ENCODE measurements at places on chromosomes 2 and 18.

- no peak for DNase-seq
Observed at GRCh38 chr2:25566094-25566493, 107.3 kb downstream of the DTNB start.

DNA sequence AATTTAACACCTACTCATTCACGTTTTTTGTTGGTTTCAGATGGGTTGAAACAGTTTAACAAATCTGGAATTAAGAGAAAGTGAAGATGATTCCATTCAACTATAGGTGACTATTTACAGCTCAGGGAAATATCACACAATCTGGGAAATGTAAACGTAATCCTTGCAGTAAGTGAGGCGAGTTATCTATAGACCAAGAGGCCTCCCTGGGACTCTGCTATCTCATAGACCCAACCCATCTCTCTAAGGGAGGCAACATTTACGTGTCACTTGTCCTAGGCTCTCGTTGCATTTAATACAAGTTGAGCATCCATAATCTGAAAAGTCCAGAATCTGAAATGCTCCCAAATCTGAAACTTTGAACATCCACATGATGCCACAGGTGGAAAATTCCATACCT lies 2.0 kb upstream of the MOB4 start:
- DNase-seq = no peak

DNA sequence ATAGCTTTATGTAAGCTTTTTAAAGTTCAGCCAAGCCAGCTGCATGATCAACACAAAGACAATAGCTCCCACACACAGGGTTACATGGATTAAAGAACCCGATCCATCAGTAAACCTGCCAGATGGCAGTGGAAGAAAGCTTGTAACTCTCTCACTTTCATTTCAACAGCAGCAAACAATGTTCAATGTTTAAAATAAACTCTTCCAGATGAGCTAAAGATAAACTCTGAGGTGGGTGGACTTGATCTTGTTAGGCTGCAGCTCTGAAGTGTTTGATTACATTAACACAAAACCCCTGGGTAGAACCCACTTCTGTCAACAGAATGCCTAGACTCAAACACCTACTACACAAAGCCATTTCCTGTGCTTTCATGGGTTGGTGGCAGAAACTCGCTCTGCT lies 13.9 kb downstream of the RDH14 start:
- no peak for DNase-seq

GRCh38 chr18:68354176-68354575 lies 360.7 kb downstream of the TMX3 start:
- DNase-seq = no peak

- DNase-seq = no peak
Observed at GRCh38 chr2:156083763-156084493, 248.6 kb downstream of the NR4A2 start.

DNA sequence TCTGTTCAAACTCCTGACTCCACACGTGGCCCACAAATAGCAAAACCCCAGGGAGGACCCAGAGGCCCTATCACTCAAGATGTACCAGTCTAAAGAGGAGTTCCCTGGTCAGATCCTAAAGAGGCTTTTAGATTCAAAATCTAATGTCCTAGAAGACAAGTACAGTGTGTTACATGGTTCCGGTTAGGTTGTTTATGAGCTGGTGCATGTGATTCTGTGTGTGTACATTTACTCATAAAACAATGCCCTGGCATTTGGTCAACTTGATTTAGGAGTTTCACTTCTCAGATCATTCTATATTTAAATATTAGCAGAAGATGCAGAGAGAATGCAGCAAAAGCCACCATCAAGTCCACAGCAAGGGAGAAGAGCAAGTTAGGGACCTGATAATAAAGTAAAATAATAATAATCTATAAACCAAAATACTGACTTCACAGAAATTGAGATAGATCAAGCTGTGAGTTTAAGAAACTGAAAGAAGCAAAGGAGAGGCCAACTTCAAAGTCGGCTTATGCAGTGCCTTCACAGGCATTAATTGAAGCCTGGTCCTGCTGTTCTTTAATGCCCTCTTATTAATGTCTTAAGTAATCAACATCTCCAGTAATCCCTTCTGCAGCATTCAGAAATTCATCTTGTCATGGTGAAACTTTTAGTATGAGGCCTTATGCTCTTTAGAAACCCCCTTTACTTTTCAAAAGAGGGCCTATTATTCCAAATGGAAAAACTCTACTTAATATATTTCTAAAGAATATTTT lies 4.2 kb upstream of the AP1S3 start:
- no peak for DNase-seq

GRCh38 chr2:237044281-237044680 lies 41.4 kb upstream of the COPS8 start:
- no peak for DNase-seq

- no peak for DNase-seq
Observed at GRCh38 chr2:224576088-224576715, 9.0 kb downstream of the CUL3 start.

DNA sequence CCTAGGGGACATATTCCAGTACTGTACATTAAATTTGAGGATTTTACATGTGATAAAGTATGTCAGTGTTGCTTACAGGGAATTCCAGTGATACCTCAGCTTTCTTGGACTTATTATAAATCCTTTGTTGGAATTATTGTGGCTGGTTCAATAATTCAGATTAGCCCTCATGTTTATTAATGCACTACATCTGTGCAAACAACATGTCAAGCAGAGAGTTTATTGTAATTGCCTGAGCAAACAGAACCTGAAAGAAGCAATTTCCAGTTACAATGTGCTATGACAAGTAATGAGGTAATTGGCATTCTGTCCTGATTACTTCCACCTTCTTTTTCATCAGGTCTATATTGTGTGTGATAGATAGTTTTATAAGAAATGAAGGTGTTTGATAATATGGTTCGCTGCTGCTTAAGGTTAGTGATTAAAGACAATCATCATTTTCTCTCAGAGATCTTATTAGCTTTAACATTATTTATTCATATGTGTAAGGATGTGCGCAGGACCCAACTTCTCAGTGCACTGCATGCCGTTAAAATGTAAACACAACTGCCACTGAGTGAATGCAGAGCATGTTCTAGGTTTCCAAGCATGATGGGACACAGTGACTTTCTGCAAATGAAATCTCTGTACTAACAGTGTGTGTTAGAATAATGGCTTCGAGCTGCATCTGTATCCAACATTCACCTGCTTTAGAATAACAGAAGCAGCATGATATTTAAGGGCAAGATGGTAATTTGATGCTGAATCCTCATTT lies 973.7 kb upstream of the POU3F3 start:
- DNase-seq = no peak

- DNase-seq = no peak
Observed at GRCh38 chr2:60408207-60408606, 145.2 kb downstream of the BCL11A start.

DNA sequence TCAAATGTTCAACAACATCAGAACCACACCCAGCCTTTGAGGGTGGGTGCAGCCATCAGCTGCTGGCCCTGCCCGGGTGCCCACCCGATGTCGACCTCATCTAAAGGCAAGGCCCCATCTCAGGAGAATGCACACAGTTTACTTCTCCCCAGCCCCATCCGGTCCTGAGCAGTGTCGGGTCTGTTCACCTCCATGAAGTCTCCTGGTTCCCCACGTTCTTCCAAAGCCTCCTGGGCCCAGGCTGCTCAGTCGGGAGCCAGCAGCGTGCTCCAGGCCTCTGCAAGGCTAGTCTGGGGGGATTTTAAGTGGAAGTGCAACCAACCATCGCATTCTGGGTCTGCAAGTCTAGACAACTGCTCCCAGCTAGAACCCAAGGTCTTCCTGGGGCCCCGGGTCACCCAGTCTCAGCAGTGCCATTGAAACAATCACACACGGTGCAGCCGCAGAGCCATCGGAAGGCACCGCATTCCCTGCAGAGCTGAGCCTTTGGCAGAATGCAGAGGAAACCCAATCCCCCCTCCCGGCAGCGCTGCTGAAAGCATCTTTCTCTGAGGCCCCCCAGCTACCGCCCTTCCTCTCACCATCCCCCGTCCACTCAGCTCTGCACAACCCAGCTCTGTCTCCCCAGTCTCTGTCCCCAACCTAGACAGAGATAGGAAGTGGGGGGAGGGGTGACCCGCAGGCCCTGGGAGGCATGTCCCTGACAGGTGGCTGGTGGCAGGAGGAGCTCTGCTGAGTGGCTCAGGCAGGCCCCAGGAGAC lies 8.5 kb downstream of the ESPNL start:
- DNase-seq = no peak

DNA sequence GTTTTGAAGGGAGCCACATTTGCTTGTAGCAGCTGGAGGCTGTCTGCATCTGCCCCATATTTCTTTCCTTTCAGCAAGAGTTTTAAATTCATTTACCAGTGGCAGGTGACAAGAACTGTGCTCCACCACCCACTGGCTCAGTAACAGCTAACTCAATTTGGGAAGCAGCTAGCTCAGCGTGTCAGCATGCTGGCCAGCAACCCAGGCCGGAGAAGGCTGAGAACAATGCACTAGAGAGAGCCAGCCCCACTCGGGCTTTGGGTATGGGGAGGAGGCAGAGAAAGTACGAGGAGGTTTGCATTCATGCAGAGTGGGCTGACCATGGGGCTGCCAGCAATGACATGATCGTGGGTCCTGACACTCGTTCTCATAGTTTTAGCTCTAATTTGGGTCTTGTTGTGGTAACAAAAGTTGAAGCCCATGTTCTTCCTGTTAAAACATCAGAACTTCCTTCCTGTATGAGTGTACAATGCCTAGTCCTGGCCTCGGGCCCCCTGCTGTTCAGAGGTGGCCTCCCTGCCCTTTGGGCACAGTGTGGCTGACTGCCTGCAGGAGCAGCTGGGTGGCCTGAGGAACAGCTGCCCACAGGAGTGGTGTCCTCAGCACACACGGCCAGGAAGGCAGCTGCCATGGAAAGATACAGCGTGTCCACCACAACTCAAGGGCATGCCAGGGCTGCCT lies 23.0 kb downstream of the CDC42EP3 start:
- DNase-seq = no peak

- no peak for DNase-seq
Observed at GRCh38 chr2:51165534-51166260, 133.8 kb upstream of the NRXN1 start.

- DNase-seq = no peak
Observed at GRCh38 chr2:37281916-37282315, 42.7 kb downstream of the PRKD3 start.

DNA sequence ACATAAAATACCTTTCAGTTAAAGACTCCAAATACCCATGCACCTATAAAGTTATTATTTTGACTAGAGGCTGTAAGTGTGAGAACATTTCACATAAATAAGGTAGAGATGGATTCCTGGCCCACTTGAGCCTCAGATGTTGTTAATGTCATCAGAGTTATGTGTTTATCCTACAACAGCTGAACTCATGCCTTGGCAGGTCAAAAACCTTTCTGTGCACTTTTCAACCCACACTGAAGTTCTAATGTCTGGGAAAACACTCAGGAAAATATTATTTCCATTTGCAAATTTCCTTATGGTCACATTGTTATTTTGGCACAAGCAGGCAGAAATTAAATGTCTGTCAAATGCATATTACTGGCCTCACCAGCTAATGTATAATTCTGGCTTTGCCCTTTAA lies 209.2 kb downstream of the LNPK start:
- no peak for DNase-seq

GRCh38 chr2:210623506-210623905 lies 67.1 kb downstream of the CPS1 start:
- DNase-seq = no peak

DNA sequence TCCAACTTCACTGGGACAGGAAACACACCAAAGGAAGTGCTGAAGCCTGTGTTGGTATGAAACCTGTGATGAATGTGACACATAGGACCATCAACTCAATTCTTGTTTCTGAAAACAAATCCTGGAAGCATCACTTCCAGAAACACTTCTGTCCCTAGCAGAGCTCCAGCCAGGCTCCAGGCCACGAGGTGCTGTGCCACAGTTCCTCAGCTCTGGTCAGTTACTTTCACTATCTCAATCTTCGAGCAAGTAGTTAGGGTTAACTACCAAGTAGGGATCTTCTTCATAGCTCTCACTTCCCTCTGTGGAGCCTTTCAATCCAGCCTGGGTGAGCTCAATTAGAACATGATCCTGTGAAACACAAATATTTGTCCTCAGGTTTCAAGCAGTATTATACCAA lies 3.6 kb upstream of the LCT start:
- no peak for DNase-seq
